Activated CD8-positive, alpha-beta memory T cell treated with anti-CD3 and anti-CD28 coated beads for 48 hours (primary cell): ENCODE measurements at places on chromosomes 11 and 22.

DNA sequence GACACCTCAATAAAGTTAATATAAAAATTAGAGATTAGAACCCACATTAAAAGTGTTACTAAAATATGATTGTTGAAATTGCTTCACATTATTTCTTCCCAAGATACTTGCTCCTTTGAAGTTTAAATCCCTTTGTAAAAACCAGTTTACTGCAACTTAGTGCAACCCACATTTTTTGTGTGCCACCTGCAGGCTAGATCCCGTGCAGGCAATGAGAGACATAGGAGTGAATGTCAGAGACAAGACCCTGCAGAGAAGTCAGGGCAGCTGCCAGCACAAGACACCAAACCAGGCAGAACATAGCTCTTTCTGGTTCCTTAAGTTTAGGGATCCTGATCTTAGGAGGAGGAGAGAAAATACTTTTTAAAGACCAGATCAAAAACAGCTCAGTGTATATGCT, 142.8 kb upstream of the MTNR1B start:
- DNase-seq = no peak

DNA sequence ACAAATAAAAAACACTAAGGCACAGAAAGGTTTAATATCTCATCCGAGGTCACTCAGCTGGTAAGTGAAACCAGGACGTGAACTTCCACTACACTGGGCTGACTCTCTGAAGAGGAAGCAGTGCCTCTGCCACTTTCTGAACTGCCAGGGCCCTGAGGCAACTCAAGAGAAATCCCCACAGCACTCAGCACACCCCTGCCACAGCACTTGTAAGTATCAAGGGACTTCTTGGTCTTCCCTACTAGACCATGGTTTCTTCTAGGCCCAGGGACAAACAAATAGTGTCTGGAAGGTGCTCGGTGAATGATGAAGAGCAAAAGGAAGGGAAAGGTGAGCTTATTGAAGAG, 49.7 kb downstream of the RPL27A start:
- DNase-seq = no peak

GRCh38 chr11:1870721-1871466, 18.0 kb downstream of the LSP1 start:
- no peak for DNase-seq

DNA sequence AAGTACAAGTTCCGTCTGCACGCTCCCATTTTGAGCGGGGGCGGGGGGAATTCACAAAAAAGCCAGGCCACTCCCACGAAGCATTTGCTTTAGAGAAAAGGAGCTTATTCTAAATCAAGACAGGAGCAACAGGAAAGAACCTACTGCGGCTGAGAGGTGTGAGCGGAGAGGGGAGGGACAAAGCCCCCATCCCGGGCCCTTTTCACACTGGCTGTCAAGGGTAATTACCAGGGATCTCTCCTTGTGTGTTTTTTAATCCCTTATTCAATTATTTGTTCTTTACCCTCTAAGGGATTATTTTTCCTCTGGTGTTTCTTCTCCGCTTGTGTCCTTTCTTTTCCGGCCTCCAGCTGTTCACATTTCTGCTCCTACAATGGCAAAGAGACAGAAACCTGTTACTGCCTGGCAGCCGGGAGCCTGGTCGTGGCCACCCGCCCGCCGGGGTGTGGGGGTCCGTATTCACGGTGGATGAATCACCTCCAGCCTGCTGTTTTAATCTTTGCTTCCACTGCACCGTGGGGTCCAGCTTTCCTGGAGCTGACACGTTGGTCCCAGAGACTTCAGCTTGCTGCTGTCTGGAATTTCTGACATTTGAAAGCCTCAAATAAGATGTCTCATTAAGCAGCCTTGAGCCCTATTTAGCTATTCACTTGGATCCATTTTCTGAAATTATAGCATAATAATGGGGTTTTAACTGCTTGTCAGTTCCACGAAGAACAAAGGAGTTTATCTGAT, 61.4 kb upstream of the FADD start:
- no peak for DNase-seq

- no peak for DNase-seq
Observed at GRCh38 chr11:17613428-17613962, 66.4 kb downstream of the OTOG start.

DNA sequence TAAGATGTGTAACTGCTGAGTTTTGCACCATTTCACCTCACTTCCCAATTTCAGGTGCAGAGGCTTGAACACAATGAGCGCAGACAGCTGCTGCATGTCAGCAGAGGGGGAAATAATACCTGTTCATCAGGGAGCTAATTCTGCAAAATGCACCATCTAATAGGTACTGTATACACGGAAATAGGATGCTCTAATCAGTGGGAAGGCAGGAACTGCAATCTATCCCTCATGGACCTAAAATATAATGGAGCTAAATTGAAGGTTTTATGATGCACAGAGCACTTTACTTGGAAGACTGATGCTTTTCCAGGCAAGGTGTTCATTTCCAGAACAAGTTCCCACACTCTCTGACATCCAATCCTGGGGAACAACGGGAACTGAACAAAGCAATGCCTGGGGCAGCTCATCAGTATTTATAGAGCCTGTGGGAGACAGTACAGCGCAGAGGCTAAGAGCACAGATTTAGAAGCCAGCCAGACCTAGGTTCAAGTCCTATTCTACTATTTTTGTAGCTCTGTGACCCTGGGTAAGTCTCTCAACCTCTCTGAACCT, 78.5 kb downstream of the TENM4 start:
- DNase-seq = no peak

- no peak for DNase-seq
Observed at GRCh38 chr22:31230871-31231621, 18.9 kb downstream of the LIMK2 start.

DNA sequence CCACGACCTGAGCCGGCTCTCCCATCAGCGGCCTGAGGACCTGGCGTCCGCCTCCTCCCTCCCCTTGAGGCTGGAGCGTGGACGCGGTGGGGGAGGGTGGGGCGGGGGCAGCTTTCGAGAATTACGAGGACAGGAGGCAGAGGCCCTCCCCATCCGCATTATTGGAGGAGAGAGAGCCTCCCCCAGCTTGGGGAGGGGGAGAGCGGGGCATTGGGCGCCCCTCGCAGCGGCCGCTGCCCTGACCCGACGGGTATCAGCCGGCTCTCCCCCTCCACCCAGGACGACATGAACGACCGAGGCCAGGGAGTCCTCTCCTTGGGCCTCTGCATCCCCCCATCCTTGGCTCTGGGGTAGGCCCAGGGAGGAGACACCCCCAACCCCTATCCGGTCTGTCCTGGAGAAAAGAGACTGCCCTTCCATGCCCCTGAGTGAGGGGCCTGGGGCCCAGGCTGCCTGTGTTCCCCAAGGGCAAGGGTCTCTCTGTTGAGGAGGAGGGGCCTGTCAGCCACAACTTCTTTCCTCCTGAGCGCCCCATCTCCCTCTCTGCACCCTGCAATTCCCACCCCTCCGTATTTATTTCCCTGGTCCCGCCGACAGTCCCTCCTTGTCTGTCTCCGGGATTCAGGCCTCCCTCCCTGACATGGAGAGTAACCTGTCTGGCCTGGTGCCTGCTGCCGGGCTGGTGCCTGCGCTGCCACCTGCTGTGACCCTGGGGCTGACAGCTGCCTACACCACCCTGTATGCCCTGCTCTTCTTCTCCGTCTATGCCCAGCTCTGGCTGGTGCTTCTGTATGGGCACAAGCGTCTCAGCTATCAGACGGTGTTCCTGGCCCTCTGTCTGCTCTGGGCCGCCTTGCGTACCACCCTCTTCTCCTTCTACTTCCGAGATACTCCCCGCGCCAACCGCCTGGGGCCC, 495 bp downstream of the GPR137 start:
- DNase-seq = no peak

DNA sequence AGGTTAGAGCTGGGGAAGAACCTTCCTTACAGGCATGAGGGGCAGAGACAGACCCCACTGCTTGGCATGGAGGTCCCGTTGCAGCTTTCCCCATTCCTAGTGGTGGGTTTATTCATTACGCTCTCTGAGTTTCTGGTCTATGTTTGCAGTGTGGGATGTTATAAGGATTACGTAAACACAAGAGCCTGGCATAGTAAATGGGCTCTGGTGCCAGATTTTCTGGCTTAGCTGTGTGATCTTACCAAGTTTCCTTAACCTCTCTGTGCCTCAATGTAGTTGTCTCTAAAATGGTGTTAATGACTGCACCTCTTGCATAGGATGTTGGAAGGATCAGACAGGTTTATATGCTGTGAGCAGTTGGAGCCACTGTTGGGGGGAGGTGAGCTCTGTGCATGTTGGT, 15.1 kb downstream of the DTX4 start:
- DNase-seq = no peak

- no peak for DNase-seq
Observed at GRCh38 chr11:126753990-126754389, 246.6 kb downstream of the KIRREL3 start.

GRCh38 chr22:24247011-24247507, 2.2 kb upstream of the GGT5 start:
- no peak for DNase-seq

- no peak for DNase-seq
Observed at GRCh38 chr11:35160246-35160824, 21.4 kb downstream of the CD44 start.

DNA sequence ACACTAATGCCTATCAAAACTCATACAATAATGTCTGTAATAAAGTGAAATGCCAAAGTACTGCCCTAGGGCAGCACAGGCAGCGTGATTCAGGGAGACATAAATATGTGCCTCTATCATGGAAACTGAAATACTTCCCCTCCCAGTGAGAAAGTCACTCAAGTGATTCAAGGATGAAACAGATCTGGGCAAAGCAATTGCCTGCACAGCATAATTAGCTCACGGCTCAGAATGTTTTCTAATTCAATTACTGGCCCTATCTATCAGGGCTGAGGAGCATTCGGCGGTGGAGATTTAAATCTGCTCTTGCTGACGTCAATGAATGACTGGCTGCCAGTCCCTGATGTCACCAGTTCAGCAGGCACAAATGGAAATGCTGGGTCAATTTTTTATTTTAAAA, 27.7 kb upstream of the PPP2R1B start:
- DNase-seq = no peak

DNA sequence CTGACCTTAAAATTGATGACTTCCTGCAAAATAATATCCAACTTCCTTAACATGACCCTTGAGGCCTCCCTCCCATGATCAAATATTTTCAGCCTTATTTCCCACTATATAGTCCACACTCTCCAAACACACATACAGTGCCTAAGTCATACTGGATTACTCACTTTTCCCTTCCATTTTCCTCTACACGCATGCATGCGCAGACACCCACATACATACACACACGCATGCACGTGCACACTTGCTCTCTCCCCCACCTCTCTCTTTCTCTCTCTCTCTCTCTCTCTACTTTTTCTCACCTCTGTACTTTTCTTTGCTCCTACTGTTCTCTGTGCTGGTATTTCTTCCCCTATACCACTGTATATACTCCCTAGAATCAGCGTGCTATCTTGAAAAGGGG, 28.1 kb downstream of the DLG2 start:
- DNase-seq = no peak
